ENCODE measurements at places on chromosomes 5 and 9.

DNA sequence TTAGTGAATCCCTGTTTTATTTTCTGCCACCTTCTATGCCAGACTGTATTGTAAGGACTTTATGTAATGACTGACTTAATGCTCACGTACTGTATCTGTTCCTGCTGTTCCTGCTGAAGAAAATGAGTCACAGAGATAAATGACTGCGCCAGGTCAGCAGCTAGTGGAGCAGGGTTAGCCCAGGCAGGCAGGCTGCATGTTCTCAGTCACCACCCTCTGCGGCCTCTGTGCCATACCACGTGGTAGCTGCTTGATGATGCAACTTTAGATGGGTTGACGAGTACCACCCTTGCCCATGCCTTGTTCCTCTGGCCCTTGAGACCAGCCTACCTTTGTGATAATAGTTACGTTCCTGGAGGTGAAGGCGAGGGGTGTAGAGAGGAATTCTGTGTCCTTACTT lies 161.9 kb downstream of the TRIO start:
- peak; percentile 11 for DNase-seq

DNA sequence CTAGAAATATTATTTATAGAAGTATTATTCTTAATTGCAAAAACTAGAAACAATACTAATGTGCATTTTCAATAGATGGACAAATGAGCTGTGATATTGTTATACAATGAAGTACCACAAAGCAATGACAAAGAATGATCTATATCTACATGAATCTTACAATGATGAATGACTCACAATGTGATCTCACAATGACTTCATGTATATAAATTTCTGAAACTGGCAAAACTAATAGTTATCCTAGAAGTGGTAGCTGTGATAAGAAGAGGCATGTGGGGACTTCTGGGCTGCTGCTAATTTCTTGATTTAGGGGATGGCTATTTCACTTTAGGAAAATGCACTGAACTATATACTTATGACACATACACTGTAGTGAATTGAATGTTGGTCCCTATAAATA lies 396.0 kb upstream of the ZNF608 start:
- DNase-seq, result no peak

- no peak for DNase-seq
These were observed 438.0 kb upstream of the MPDZ start for GRCh38 chr9:13717322-13718054.

DNA sequence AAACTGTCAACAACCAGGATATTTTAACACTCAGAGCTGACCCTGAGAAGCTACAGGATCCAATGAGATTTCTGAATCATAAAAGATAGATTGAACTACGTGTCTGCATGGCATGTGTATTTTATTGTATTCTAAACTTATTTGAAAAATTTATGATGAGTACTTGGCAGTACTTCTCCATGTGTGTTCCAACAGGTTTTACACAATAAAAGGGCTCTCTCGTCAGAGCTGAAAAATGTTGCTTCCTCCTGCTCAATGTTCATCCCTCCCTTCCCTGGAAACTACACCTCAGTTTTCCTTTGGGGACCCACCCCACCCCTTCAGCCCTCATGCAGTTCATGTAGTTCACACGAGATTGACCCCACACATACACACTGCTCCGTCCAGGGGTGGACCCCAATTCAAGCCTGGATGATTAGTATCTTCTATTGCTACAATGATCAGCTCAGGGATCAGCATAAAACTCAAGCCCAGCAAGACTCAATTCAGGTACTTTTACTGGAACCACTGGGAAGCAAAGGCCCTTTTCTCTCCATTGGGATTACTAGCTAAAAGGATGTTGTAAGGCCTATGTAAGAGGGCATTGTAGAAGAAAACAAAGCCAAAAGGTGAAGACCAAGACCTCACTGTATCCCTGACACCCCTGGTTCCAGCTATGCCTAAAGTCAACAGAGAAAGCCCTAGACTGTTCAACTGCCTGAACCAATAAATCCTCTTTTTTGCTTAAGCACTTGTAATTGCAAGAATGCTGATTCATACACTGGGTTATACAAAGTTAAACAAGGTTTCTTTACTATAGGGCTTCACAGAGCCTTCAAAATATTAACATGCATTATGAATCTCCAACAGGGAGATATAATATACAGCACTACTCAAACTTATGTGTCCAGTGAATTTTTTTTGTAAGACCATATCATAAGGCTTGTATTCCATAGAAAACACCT lies 112.6 kb downstream of the SAXO1 start:
- no peak for DNase-seq

GRCh38 chr5:178475422-178475821 lies 114.8 kb downstream of the COL23A1 start:
- peak; percentile 48 for DNase-seq

DNA sequence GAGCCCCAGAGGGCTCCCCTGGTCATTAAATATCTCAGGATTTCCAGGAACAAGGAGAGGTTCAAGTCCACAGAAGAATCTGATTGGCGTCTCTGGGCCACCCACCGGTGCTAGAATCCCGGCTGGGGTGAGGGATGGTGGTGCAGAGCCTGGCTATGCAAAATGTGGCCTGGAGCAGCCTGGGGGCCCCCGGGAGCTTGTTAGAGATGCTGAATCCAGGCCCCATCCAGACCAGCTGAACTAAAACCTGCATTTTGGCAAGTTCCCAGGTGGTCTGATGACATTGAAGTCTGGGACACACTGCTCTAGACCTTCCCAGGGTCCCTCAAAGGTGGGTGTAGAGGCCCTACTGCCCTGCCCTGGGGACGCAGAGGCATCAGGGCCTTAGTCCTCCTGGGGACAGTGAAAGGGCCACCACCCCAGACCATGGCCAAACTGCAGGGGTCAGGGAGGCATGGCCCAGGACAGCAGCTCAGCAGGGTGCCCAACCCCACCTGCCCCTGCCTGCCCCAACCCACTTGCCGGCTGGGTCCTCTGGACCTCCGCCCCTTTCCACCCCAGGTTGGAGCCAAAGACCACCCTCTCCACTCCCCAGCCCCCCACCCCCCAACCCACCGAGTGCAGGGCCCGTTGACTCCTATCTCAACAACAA lies 34.7 kb downstream of the ADAMTS2 start:
- no peak for DNase-seq

DNA sequence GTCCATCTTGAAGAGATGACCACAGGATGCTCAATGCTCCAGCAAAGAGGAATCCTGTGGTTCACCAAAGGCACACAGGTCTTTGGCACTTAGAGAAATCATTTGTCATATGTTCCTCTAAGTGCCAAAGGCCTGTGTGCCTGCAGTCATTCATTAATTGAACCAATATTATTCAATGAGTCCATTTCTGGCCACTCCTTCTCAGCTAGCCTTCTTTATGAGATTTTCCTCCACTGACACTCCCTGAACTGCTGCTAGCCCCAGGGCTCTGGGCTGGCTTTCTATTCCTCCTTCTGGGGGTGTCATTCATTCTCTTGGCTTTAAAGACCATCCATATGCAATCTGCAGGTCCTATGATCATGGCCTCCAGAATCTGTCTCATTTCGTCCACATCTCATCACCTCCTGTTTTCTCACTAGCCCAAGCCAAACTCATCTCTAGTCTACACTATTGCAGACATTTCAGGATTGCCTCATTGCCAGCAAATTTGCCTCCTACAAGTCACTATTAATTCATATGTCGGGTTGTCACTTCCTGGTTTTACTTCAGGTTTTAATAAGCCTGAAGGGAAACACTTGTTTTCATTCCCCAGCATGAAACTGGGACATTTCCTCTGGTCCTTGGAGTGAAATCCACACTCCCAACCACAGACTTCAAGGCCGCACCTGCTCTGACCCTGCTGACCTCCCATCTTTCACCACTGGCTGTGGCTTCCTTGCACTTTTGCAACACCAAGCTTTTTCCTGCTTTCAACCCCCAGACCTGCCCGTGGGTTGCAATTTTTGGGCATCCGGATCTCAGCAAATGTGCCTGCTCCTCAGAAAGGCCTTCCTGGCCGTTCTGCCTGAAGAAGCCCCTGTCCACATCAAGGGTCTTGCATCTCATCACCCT lies 35.1 kb downstream of the KCNIP1 start:
- peak; percentile 86 for DNase-seq

DNA sequence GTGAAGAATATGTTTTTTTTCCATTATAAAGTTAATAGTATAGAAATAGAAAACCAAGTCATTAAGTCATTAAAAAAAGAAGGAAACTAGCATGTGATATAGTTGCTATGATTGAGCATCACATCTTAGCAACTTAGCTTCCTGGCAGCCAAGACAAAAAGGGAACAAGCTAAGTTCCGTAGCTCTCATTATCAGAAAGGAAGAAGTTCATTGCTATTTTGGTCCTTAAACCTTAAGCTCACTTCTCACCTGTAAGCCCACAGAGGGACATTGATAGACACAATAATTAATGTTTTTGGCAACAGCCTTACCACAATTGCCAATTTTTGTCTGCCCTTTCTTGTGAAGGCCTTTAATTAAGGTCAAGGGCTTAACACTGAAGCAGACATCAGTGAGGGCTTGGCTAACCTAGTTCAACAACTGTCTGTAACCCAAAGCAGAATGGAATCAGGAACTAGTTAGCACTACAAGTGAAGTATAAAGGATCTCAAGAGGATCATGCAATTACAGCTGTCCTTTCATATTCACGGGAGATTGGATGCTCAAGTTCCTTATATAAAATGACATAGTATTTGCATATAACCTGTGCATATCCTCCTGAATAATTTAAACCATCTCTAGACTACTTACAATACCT lies 24.0 kb upstream of the KLF4 start:
- DNase-seq, result peak; percentile 68

GRCh38 chr9:93186215-93186945 lies 2.4 kb downstream of the WNK2 start:
- DNase-seq, result no peak

GRCh38 chr5:169390265-169390664 lies 89.3 kb upstream of the SLIT3 start:
- no peak for DNase-seq

DNA sequence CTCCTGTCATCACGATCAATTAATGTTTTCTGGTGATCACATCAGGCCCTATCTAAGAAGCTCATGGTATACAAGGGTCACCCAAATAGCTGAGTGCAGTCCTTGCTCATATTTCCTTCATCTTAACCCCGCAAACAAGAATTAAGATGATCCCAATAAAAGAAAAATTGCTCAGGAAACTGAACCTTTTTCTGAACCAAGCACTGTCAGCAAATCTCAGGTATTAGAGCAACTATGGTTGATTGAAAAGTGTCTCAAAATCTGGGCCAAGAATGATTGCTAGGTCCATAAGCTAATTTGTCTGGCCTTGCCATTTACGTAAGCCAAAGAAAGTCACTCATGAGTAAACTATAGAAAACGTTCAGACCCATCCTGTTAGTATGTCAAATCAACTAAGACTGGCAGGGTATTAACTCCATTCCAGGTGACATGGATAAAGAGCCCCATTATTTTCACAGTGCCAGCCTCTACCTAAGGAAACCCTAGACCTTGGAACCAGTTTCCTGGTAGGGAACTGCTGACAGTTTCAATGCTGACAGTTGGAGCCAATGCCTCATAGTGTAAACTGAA lies 209.3 kb downstream of the DEPDC1B start:
- DNase-seq, result no peak

DNA sequence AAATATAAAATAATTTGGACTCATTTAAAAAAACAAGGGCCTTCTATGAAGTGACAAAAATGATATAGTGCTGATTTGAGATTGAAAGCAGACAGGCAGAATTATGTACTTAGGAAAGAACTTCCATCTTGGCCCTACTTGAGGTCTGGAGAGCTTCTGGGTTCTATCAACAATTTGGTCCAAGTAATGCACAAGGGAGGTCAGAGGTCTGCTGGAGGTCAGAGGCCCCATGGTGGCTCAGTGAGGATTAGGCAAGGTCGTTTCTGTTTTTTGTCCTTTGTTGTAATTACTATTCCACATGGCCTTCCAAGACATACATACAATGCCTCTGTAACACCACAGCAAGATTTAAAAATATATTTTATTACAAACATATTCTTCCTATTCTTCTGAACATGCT lies 37.2 kb downstream of the NUDT12 start:
- DNase-seq, result no peak

GRCh38 chr5:149273237-149273636 lies 1.6 kb downstream of the AFAP1L1 start:
- DNase-seq, result no peak

- no peak for DNase-seq
These were observed 364.9 kb downstream of the ARRDC3 start for GRCh38 chr5:91018200-91018599.

GRCh38 chr9:34551751-34552605 lies 29.2 kb upstream of the ENHO start:
- no peak for DNase-seq

- DNase-seq, result peak; percentile 99
These were observed 45.5 kb downstream of the RXRA start for GRCh38 chr9:134371731-134372130.

- DNase-seq, result no peak
These were observed 666.3 kb downstream of the DNAH5 start for GRCh38 chr5:13278148-13278547.

Measured in inflammatory macrophage (primary cell).